ENCODE measurements at places on chromosomes 11 and 22.

DNA sequence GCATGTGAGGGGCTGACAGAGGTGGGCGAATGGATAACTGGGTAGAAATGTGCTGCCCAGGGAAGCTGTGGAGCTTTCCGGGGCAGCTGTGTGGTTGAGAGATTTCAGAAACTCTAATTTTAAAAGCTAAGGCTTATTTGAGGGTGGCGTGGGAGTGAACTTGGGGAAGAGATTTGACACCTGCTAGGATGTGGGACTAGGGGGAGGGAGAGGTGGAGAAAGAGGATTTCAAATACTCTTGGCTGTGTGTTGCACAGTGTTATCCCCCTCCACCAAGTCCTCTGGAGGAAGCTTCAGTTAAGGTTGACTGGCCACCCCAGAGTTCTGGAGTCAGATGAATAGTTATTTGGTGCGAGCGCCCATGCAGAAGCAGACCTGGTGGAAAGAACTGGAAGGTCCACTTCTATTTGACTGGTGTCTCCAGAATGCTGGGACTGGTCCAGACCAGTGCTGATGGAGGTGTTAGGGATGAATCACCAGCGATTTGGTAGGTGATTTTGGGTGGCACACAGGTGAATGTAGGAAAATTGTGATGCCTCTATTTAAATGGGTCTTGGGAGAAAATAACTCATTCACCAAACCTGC, 72.8 kb upstream of the ALX4 start:
- DNase-seq, result no peak

GRCh38 chr11:3893311-3893710, 37.8 kb downstream of the STIM1 start:
- DNase-seq, result no peak

DNA sequence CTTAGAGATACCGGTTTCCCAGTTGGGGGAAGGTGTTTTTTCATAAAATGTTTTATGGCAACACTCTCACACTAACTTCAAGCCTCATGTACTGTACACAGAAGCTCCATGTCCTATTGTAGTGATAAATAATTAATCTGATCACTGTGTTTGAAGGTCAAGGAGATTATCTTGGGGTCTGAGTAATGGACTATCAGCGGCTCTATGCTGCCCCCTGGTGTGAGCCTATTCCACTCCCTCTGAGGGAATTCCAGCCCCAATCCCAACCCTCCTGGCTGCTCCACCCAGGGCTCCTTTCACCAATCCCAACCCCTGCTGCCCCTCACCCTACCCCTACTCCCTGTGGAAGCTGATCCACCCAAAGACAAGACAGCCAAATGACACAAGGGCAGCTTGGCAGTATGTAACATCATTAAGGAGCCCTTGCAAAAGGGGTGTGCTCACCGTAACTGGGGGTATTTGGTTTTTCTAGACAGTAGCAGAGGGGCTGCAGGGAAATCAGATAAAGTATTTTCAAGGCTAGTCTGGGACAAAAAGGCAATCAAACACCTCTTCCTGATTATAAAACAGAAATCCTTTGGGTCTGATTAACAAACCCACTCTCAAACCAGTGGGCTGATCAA, 22.3 kb downstream of the HPS4 start:
- DNase-seq, result peak; percentile 12

- no peak for DNase-seq
Measured at GRCh38 chr11:96092511-96092910, 168.6 kb upstream of the MTMR2 start.

GRCh38 chr11:2435288-2436012, 8.9 kb downstream of the TRPM5 start:
- DNase-seq, result no peak

- DNase-seq, result no peak
Measured at GRCh38 chr11:124812876-124813275, 12.7 kb upstream of the MSANTD2 start.

DNA sequence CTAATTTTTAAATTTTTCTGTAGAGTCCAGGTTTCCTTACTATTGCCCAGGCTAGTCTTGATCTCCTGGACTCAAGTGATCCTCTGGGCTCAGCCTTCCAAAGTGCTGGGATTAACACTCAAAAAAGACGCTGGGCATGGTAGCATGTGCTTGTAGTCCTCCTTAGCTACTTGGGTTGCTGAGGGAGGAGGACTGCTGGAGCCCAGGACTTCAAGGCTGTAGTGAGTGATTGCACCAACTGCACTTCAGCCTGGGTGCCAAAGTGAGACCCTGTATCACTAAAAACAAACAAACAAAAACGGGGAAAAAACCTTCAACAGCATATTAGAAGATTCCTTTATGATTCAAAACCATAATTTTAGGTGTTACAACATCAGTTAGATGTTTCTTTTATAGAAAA, 44.6 kb downstream of the RSF1 start:
- no peak for DNase-seq

- no peak for DNase-seq
Measured at GRCh38 chr22:43666457-43666856, 145.6 kb downstream of the EFCAB6 start.

DNA sequence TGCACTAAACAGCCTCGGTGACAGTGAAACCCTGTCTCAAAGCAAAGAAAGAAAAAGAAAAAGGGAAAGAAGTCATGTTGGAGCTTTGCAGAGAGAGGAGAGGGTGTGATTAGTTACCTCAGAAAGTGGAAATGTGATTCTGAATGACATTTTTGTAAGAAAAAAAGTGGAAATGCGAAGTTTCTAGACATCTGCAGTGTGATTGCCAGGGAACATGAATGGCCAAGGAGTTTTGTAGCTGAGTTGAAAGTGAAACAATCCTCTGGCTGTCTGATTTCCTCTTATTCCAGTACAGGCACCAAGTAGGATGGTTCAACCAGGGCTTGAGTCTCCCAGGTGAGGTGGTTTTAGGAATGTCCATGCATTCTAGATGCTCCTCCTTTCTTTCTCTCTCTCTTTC, 17.8 kb upstream of the SYVN1 start:
- no peak for DNase-seq

- no peak for DNase-seq
Measured at GRCh38 chr11:910044-910588, 494 bp downstream of the CHID1 start.

DNA sequence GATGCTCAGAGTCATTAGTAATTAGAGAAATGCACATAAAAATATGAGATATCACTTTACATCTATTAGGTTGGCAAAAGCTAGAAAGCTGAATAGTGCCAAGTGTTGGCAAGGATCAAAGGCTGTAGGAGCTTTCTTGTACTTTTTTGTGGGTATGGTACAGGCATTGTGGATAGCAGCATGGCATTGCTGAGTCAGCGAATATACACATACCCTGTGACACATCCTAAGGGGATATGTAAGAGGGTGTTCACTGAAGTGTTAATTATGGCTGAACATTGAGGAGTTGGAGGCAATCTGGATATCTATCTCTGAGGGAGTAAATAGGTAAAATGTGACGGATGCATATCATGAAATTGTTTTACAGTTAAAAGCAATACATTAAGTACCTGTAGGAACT, 27.0 kb upstream of the IL18BP start:
- DNase-seq, result no peak

- no peak for DNase-seq
Measured at GRCh38 chr11:118437208-118438125, 1.2 kb downstream of the KMT2A start.

GRCh38 chr11:92902417-92902816, 67.0 kb upstream of the MTNR1B start:
- no peak for DNase-seq

DNA sequence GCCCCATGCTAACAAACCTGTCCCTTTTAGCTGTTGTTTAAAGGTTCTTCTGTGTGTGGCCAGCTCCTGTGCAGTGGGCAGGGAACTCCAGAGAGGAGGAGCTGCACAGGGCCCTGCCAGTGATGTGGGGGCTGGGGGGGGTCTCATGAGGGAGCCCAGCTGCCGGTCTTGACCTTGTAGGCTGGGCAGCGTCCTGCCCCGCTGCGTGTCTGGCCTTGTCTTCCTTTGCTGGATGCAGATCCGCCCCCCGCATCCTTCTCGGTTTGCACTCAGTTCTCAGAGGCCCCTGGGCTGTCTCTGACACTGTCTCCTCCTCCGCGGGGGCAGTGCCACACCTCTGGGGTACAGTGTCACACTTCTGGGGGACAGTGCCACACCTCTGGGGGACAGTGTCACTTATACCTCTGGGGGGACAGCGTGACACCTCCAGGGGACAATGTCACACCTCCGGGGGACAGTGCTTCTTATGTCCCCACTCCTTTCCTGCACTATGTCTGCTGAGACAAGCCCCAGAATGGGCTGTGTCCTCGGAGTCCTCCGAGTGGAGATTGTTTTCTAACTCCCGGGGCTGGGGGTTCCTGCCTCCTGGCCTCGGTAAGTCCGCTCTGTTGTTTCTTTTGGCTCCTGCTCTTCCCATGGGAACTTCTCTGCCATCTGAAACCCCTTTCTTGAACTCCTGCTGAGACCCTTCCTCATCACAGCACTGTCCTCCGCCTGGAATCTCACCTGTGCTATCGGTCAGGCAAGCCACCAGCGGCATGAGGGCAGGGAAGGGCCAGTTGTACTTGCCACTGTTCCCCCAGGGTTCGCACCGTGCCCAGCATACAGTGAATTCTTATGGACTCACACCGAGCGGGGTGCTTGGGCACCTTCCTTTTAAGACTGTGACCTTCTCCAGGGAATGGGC, 788.3 kb downstream of the TBC1D22A start:
- no peak for DNase-seq

DNA sequence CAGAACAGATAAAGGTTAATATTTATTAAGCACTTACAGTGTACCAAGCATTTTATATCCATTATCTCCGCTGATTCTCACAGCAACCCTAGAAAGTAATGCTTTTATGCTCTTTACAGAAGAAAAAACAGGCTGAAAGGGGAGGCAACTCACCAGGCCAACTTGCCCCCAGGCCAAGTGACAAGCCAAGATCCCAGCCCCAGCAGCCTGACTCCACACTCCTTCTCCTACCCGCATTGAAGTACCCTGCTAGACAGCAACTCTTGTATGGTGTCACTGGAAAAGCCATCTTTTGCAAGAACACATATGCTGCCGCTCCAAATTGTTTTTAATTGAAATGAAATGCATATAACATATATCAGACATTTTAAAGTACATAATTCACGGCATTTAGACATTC, 25.6 kb downstream of the SMCO4 start:
- no peak for DNase-seq

GRCh38 chr11:133832096-133832990, 13.0 kb downstream of the SPATA19 start:
- DNase-seq, result no peak

DNA sequence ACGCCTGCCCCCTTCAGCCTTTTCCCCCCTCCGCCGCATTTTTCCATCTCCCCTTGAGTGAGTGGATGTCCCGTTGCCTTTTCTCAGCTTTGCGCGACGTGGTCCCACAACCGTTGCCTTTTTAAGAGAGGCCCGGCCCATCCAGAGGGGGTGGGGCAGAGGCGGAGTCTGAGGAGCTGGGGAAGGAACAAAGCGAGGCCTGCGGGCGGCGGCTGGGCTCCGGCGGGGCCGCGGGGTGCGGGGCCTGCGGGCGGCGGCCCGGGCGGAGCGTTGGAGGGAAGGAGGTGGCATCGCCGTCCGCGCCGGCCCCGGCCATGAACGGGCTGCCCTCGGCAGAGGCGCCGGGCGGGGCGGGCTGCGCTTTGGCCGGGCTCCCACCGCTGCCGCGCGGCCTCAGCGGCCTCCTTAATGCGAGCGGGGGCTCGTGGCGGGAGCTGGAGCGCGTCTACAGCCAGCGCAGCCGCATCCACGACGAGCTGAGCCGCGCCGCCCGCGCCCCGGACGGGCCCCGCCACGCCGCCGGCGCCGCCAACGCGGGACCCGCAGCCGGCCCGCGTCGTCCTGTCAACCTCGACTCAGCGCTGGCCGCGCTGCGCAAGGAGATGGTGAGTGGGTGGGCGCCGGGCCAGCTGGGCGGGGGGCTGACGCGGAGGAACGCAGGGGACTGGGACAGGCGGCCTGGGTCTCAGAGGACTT, at the start of gene FAM89B:
Gene FAM89B, plus strand, starts transcription at position 183 of the 696 bp plus-strand sequence. Its CDS starts 132 bp downstream, at position 315.
- DNase-seq, result peak; percentile 47

GRCh38 chr11:20594274-20595061, 4.9 kb upstream of the SLC6A5 start:
- DNase-seq, result no peak

DNA sequence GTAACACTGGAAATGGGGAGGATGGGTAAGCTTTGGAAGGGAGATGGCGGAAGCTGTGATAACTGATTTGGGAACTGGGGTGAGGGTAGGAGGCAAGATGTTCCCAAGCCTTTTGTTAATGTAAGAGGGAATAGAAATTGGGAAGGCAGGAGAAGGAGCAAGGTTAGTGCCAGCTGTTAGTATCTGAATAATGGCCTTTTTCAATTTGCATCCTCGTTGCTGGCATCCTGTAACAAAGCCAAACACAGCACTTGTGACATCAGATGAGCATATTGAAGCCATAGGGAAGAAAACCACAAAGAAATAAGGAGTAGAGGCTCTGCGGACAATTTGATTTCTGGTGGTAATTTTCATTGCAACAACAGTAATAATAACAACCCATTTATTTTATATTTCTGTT, 70.9 kb upstream of the CLMP start:
- no peak for DNase-seq

DNA sequence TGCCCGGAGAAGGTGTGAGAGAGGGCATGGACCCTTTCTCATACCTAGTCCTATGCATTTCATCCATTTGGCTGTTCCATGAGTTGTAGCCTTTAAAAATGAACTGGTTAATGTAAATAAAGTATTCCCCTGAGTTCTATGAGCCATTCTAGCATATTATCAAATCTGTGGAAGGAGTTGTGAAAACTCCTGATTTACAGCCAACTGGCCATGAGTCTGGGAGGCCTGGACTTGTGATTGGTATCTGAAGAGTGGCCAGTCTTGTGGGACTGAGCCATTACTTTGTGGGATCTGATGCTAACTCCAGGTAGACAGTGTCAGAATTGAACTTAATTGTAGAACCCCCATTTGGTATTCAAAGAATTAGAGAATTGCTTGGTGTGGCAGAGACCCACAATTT, 48.4 kb downstream of the FAM118A start:
- DNase-seq, result peak; percentile 34

DNA sequence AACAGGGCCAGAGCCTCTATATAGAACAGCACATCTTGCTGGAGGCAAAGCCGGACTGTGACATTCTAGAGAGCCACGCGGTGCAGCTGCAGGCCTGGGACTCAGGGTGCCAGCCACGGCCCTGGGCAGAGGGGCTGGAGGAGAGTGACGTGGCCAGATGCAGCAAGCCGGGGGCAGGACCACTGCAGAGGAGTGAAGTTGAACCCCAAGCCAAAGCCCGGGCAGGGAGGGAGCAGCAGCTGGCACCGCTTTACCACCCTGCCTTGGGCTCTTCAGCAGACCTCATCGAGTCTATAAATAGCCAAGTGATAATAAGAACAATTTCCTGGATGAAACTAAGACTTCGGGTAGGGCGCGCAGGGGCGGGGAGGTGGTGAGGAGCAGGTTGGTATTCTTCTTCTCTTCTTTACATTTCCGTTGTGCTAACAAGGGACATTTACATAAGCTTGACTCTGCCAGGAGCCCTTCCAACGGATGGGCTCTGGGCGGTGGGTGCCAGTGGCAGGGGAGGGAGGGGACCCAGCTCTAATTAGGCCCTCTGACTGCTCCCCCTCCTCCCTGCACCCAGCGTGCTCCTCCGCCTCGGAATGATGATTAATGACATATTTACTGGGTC, 110.2 kb downstream of the ST3GAL4 start:
- no peak for DNase-seq

Data from fibroblast of the conjunctiva (primary cell).